ENCODE measurements at places on chromosomes 5 and 9. TPM values are rescaled to one million over a fixed set of nuclear protein-coding genes. Genes with fewer than 3 reads are reported as not detected.

GRCh38 chr5:95786821-95787418 is 35.6 kb downstream of the GLRX start:
- DNase-seq = no peak

The SPEF2 gene
- total RNA-seq = 7.9 TPM

GRCh38 chr9:98219794-98220370 is 27.4 kb upstream of the CORO2A start:
- DNase-seq = no peak

The IFNE gene
- not detected for total RNA-seq

DNA sequence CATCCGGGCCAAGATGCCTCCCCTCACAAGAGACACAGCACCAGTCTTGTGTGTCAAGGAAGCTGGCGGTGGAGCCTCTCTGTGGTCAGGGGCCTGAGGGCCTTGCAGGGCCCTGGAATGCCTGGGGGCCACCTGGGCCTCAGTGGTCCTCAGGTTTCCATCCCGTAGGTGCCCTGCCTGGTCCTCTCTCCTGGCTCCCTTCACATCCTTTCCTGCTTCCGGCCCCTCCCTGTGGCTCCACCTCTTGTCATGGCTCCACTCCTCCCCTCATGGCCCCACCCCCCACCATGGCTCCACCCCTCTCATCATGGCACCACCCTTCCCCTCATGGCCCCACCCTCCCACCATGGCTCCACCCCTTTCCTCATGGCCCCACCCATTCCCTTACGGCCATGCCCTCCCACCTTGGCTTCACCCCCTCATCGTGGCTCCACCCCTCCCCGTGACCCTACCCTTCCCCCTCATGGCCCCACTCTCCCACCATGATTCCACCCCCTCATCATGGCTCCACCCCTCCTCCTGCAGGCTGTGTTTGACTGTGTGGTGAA is 175.8 kb downstream of the CACNA1B start:
- peak; percentile 48 for DNase-seq

- no peak for DNase-seq
These were observed 6.9 kb downstream of the ANXA6 start for GRCh38 chr5:151150471-151151262.

GRCh38 chr5:103475629-103476240 is 86.9 kb downstream of the NUDT12 start:
- no peak for DNase-seq

The SLC34A1 gene
- not detected for total RNA-seq

- no peak for DNase-seq
These were observed 11.9 kb upstream of the FER start for GRCh38 chr5:108735790-108736189.

GRCh38 chr9:4243877-4244812 is 55.7 kb downstream of the GLIS3 start:
- DNase-seq = no peak

Measured in osteocyte (in vitro differentiated cells).